ENCODE measurements at places on chromosomes 6 and 20. TPM values are rescaled to one million over a fixed set of nuclear protein-coding genes. Genes with fewer than 3 reads are reported as not detected.

DNA sequence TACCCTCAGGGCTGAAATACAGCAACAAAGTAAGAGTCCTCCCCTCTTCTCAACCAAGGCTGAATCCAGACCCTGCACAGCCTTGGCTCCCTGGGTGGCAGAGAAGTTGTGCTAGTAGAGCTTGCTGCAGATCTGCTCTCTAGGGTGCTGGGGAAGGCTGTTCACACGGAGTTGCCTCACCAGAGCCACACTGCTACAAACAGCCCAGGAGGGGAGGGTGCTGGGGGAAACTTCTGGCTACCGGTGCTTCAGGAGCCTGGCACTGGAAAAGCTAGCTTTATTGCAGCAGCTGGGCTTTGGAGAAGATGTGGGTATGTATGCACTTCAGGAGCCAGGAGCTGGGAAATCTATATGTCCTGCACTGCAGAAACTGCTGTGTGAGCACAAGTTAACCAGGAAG lies 37.6 kb upstream of the SUPT3H start:
- no peak for DNase-seq

DNA sequence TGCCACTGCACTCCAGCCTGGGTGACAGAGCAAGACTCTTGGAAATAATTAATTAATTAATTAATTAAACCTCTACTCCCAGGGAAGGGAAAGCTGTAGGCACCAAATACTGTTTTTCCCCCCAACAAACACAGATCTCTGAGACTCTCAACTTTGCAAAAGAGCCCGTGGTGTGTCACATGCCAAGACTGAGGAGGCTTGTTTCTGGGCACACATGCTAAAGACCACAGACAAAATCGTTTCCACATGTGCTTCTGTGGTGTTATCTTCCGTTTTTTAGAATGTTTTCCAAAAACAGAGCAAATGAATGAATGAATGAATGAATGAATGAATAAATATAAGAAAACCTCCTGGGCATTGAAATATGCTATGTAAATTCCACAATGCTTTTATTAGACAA lies 55.6 kb upstream of the ATXN1 start:
- DNase-seq: no peak

GRCh38 chr6:121879149-121879548 lies 443.7 kb downstream of the GJA1 start:
- DNase-seq: no peak

GRCh38 chr20:5696011-5696559 lies 54.1 kb upstream of the SHLD1 start:
- no peak for DNase-seq

DNA sequence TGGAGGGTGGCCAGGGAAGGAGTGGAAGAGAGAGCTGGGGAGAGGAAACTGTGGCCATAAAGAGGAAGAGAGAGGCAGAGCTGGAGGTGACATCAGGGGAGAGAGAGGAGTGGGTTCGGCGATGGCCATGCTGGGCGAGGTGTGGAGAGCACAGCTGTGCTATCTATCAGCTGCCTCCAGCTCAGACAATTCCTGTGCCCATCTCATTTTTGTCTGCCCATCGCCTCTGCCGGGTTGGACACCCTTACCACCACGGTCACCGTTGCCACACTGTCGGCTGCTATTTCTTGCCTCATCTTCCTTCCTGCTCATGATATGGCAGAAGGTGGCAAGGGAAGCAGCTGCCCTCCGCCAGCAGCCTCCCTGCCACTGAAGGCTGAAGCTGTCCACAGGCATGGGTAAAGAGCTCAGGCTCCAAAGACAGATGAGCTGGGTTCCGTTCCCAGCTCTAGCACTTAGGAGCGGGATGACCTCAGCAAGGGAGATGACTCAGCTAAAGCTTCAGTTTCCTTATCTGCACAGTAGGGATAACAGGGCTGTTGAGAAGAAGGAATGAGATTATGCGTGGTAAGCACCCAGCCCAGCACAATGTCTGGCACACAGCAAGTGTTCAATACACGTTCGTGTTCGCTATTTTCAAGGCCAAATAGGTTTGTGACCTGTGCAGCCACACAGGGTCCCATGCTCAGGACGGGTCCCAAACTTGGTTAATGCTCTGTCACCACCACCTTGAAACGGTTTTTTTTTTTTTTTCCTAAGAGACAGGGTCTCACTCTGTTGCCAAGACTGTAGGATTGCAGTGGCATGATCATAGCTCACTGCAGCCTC lies 21.9 kb upstream of the TAF8 start:
- DNase-seq: no peak

DNA sequence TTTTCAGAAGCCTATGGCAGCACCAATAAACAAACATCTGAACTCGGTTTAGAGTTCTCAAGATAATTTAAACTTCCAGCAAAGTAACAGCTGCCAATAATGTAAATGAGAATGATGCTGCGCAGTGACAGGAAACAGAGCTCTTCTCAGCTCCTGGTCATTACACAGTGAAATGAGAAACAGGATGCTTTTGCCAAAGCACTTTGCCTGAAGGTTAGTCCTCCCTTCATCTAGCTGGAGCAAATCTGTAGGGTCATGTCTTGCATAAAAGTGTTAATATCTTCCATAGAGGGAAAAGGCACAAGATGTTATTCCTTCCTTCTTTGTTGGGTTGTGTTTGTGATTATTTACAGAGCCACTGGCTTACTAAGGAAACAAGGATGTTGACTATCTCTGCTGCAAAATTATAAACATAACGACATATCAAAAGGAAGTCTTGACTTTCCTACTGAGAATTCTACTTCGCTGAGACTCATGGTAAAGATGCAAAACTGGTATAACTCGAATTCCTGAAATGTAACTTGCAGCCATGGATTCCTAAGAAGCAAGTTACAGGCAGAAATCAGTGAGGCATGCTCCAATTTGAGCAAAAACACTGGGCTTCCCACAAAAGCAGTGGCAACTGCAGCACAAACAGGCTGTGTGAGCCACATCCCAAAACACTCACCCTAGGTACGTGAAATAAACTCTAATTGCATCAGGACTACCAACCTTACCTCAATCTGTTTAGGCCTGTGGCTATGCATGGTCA lies 102.5 kb upstream of the BEND6 start:
- no peak for DNase-seq

LTB gene
- total RNA-seq: not detected

SLC17A2 gene
- total RNA-seq: not detected

MATN4 gene
- total RNA-seq: not detected
